T-helper 2 cell treated with Interferon-gamma antibody and Interleukin-4, amounts not matched to agents 5 μg/mL and 100 μg/mL, for 36 hours (primary cell): ENCODE measurements at places on chromosomes 1 and 21.

GRCh38 chr1:45854724-45855123, 51.3 kb downstream of the MAST2 start:
- no peak for DNase-seq

GRCh38 chr1:85465786-85466134, 801 bp upstream of the DDAH1 start:
- DNase-seq = no peak

DNA sequence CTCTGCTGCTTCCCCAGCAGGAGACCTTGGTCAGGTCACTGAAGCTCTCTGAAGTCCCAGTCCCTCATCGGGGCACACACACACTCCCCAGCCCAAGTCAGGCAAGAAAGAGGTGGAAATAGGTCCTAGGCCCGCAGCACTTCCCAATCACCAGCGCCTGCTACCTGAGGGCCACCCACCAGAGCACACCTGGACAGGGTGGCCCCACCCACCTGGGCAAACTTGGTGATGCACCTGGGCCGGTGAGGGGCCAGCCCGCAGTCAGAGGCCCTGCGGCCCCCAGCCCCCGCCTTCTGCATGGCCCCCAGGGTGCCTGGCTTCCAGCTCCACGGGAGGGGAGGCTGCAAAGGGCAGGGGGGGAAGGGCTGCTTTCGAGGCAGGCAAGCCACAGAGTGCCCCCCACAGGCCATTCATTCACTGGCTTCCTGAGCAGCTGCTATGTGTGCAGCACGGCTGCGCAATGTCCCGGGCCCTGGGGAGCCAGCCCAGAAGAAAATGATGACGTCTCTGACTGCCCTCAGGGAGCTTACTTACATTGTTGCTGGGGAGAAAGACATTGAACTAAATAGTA, 4.7 kb downstream of the SH2D5 start:
- no peak for DNase-seq

DNA sequence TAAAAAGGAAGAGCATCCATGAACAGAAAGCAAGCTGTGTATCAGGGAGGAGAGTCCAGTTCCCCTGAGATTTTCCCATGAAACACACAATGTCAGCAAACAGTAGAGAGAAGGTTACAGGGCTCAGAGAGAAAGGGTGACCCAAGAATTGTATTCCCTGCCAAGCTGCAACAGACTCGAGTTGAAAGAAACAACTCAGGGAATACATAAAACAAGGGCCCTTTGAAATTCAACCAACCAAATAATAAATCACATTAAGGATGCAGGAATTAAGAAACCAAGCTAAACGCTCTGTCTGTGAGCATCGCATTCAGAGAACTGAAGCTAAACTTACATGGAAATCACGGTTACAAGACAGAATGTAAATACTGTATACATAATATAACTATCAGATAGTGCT, 20.2 kb downstream of the S100A16 start:
- DNase-seq = no peak

DNA sequence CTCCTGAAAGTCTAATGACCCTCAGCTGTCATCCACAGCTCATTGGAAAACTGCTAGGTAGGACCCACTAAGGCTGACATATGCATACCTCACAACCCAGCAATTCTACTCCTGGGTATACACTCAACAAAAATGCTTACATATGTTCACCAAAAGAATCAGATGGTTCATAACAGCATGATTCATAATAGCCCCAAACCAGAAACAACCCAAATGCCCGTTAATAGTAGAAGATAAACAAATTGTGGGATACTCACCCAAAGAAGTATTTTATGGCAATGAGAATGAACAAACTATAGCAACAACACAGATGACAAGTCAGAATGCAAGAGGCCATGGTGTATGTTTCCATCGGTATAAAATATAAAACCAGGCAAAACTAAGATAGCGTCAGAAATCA, 124.6 kb downstream of the HLCS start:
- no peak for DNase-seq

- DNase-seq = peak; percentile 58
Measured at GRCh38 chr21:33976082-33977016, 60.7 kb upstream of the ATP5PO start.

DNA sequence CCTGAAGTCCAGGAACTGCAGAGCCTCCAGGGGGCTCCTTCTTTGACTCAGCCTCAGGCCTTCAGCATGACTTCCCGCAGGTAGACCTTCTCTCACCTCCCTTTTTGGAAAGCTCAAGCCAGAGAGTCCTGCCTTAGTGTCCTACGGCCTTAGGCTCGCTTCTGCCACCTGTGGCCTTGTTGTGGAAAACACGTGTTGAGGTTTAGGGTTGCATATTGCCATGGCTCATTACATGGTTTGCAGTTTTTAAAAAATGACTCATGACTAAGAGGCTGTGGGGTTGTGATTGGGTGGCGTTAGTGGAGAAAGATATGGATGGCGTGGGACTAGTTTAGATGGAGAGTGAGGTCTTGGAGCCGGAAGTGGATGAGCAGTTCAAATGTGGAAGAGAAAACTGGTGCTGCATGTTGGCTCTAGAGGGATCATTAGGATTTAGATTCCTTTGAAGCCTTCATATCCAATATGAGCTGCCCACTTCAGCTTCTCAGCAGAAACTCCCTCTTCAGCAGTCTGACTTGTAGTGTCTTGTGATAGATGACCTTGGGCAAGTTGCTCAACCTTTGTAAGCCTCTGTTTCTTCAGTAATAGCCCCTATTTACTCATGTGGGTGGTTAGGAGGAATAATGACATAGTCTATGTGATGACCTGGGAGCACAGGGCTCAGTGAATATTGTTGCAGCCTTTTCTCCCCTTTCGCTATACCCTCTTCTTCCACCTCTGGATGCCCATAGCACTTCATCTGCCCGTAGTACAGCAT, 6.5 kb upstream of the FGGY start:
- no peak for DNase-seq

DNA sequence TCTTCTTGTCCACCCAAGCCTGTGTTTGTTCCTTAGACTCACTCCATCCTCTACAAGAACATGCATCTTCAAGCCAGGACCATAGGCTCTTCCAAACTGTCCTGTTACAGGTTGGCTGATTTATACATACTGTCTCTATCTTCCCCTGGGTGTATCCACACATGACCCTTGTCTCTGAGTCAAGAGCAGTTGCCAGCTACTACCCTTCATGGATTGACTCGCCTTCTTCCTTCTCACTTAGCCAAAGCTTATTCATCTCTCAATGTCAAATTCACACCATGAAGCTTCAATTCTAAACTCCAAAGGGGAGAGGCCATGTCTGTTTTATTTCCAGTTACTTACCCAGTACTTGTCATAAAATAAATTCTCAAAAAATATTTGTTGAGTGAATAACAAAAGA, 64.1 kb upstream of the CACHD1 start:
- no peak for DNase-seq

- no peak for DNase-seq
Measured at GRCh38 chr1:217747156-217747769, 116.1 kb downstream of the SPATA17 start.

DNA sequence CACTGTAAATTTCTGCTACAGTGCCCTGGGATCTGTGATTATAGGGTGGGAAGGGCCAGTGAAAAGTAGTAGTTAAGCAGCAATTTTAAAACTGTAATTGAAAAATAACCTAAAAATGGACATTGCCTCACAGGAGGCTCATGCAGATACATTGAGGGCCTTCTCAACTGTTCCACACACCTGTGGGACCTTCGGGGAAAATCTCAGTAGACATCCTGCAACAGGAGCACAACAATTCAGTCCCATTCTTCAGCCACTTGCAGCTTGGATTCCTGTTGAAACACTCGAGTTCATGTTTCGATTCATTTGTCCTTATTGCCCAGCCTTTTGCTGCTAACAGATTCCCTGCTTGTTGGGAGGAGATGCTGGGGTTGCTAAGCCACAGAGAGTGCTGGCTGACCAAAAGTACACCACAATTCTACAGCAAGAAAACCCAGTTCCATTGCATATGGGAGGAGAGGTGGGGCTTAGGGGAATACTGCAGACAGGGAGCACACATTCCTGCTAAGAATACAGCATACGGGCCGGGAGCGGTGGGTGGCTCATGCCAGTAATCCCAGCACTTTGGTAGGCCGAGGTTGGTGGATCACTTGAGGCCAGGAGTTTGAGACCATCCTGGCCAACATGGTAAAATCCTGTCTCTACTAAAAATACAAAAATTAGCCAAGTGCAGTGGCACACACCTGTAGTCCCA, 4.5 kb downstream of the TMCC2 start:
- no peak for DNase-seq
